Thymus (tissue), 14 donors: ENCODE measurements at places on chromosomes 2 and 18. TPM values are rescaled to one million over a fixed set of nuclear protein-coding genes. Genes with fewer than 3 reads are reported as not detected.

The CDKL4 gene
- total RNA-seq, result 0.99 TPM

- no peak overlapping the region for H3K4me3 ChIP-seq
- H3K36me3 ChIP-seq, result no peaks in the 10 kb centered on the region
- DNase-seq, result no peak
- no peaks in the 10 kb centered on the region for H3K4me1 ChIP-seq
These were observed 191.4 kb downstream of the MBD2 start for GRCh38 chr18:54033052-54033451.

- H3K4me1 ChIP-seq, result no peaks in the 10 kb centered on the region
- H3K27me3 ChIP-seq, result no peaks in the 10 kb centered on the region
- DNase-seq, result no peak
These were observed 91.3 kb downstream of the NOL10 start for GRCh38 chr2:10598501-10598900.

DNA sequence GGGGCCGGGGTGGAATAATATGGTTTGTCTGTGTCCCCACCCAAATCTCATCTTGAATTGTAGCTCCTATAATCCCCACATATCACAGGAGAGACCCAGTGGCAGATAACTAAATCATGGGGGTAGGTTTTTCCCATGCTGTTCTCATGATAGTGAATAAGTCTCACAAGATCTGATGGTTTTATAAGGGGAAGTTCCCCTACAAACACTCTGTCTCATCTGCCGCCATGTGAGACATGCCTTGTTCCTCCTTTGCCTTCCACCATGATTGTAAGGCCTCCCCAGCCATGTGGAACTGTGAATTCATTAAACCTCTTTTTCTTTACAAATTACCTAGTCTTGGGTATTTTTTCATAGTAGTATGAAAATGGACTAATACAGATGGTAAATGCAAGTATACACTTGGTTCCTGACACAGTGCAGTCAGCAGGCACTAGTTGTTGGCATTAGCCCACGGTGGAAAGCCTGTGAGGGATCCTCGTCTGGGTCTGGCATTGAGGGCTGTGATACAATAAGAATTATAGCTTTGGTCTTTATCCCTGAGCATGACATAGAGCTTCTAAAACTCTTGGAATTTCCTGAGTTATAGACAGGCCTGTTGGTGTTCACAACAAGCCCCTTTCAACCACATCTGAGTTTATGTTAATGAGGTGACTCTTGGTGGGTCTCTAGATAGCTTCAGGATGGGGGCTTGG lies 135.8 kb downstream of the CABLES1 start:
- H3K36me3 ChIP-seq, result no peaks in the 10 kb centered on the region
- no peak overlapping the region for H3K27ac ChIP-seq
- no peak overlapping the region for H3K4me3 ChIP-seq
- peaks cover 2% of the 10 kb centered on the region for H3K4me1 ChIP-seq

DNA sequence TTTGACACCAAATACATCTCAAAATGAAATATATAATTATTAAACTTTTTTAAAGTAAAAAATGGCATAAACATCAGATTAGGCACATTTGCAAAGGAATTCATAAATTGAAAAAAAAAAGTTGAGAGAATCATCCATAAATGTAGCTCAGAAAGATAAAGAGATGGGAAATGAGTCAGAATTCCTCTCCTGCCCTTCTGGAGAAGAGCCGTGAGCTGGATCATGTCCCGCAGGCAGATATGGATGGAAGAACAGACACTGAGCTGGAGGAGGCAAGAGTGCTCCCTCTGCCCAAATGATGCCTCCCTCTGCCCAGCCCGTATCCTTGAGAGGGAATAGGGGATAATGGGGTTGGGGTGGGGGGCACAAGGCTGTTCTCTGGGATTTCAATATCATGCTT lies 190.9 kb downstream of the TFCP2L1 start:
- no peak for DNase-seq
- no peaks in the 10 kb centered on the region for H3K4me1 ChIP-seq
- no peak overlapping the region for H3K4me3 ChIP-seq
- no peak overlapping the region for H3K27ac ChIP-seq
- no peaks in the 10 kb centered on the region for H3K27me3 ChIP-seq

DNA sequence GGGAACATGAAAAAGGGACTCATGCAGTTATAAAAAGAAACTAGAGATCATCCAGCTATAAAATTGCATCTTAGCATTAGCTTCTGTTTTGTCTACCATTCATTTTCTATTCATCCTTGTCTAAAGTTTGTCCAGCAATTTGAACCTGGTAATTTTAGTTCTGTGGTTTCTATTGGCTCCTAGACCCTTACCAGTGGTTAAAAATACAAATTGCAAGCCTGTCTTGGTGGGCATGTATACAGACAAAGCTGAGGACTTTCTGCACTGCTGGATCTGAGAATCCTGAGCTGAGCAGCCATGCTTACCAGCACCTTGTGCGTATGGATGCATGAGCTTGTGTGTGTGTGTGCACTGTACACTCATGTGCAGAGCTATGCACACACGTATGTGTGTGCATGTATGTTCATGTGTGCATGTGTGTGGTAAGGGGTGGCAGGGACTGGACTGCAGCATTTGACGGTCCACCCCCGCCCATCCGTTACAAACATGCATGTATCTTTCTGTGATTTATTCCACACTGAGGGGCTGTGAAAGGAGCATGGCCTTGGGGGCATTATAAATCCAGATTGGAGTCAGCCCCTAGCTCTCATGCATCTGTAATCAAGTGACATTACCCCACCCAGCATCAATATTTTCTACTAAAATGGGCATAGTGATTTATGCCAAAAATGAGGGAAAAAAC lies 144.7 kb downstream of the FAM210A start:
- H3K27me3 ChIP-seq, result no peaks in the 10 kb centered on the region
- DNase-seq, result no peak
- peaks cover 31% of the 10 kb centered on the region for H3K4me1 ChIP-seq
- H3K36me3 ChIP-seq, result peaks cover 15% of the 10 kb centered on the region
